Fibroblast of lung (primary cell): ENCODE measurements at places on chromosomes 12 and 14.

DNA sequence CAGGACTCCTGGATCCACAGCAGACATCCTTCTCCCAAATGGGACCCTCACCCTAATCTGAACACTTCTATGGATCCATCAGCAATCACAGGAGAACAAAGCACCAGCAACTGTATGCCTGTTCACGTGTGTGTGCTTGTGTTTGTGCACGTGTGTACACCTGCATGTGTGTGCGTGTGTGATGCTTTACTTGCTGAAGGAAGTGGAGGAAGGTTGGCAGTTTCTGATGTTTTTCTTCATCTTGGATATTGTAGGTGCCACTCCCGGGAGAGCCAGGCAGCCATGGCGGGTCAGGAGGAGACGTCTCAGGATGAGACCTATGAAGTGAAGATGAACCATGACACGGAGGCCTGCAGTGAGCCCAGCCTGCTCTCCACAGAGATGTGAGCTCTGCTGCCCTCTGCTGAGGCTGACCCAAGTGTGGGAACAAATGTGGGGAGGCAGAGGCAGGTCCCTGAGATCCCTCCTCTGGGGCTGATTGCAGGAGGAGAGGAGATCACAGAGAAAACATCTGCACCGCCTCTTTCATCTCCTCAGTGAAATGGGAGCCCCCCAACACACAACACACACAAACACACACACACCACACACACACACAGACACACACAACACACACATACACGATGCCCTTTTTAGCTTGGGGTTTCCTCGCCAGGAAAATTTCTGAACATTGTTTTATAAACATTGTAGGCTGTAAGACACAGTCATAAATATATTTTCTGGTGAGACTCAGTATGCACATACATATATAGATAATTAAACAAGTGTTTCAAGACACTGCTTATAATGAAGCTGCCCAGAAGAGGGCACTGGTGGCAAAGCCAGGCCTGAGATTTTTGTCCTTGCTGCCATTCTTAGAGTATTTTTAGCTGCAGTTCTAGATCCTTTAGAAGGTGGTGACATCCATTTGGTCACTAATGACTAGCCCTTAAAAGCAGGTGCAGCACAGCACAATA, 112.2 kb upstream of the FKBP4 start:
- DNase-seq: peak; percentile 54

- DNase-seq: no peak
Observed at GRCh38 chr12:42402821-42403411, 76.9 kb downstream of the PPHLN1 start.

DNA sequence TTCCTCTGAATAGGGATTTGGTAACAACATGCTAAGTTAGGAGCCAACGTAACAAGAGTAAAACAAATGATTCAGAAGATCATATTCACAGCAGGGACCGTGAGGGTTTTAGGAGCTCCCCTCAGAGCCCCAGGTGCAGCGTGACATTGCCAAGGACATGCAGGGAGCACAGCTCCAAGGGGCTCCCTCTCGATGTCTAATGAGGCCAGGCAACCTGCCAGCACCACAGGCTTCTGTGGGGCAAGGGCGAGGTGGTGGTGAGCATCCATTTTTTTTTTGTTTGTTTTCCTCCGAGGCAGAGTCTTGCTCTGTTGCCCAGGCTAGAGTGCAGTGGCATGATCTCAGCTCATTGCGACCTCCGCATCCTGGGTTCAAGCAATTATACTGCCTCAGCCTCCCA, 95.1 kb upstream of the PTPRB start:
- no peak for DNase-seq

DNA sequence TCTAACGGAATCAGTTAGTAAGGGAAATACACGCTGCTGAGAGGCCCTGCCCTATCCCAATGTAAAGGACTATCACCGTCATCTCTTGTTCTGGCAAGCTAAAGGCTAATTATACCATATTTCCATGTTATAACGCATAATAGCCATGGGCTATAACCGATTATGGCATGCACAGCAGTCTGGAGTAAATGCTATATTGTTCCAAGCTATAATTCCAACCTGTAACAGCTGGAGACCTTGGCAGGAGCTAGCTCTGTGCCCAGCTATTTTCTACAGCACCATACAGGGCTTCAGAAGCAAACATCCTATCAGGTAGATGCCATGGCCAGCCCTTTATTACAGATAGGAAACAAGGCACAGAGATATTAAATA, 26.3 kb downstream of the SYNE3 start:
- no peak for DNase-seq

DNA sequence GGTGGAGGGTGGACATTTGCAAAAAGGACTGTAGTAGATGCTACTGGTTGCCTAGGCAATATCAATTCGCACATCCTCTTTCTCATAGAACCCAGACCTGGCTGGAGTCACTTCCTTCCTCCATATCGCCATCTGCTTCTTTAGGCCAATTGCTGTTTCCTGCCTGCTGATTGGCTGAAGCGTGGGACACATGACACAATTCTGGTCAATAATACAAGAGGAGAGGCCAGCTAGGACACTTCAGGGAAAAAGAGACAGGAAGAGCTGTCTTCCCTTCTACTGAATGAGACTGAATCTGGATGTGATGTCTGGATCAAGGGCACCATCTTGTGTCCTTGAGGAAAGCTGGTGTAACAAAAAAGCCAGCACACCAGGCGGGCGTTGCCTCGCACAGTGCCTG, 53.8 kb downstream of the TRPV4 start:
- DNase-seq: no peak

DNA sequence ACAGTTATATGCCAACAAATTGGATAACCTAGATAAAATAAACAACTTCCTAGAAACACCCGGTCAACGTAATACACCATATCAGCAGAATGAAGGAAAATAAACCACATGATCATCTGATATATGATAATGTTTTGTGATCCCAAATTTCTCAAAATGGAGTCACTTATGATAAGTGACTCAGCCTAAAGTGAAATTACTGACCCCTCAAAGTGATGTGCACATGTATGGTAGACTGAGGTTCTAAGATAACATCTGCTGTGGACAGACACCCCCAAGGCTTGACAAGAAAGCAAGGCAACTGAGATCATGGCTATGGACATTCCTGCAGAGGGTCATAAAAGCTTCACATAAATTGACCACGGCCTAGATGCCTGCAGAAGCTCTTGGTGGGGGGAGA, 105.1 kb upstream of the DCN start:
- DNase-seq: no peak

DNA sequence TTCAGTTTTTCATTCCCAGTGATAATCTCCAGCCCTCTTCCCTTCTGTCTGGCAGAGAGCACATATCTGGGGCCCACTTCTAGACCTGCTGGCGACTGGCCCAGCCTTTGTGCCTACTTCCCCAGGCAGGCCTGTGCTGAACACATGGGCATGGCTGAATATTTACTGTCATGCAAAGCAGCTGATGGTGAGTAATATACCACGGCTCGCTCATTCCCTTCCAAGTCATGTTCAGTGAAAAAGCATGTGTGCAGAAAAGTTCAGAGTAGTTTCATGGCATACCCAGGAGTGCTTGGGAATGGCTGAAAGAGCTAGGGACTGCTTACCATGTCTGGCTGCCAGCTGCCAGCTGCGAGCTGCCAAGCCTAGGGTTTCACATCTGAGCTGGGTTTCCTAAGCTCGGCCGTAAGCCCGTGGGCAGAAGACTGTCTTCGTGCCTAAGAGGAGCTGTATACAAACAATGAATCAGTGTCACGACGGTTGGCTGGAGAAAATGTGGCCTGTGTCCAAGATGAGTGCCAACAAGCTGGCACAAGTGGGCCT, 179.9 kb upstream of the PELI2 start:
- peak; percentile 58 for DNase-seq

DNA sequence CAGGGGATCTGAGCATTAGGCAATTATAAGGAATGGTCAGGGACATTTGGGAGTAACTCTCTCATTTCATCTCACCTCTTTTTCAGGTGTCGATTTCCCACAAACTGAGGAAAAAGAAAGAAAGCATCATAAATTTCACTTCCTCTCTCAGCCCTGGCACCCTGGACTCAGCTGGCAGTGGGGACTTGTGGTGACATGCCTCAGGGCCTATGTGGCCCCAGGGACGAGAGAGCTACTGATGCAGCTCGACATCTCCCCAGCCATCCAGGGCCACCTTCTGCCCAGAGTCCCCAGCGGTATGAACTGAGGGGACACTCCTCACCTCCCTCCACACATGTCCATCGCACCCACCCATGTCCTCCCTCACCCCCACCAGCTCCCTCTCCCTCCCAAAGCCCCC, 11.7 kb downstream of the TNFRSF1A start:
- DNase-seq: no peak

DNA sequence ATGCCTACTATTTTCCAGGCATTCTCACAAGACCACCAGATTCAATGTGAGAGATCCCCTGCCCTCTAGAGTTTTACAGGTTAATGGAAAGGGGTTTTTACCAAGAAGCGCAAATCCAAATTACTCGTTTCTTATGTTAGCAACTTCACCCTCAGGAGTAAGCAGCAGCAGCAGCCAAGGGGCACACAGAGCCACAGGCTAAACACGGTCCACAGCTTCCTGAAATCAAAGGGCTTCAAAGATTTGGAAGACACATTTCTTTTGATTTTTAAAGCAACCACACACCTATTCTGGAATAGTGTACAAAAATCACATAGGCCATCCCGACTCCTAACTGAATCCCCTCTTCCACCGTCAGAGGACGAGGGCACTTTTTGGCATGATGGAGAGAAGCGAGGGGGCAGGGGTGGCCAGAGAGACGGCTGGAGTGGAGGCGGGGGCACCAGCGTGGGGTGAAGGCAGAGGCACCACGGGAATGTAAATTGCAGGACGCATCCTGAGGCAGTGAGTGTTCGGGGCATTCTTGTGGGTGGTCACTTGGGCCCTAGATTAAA, 107.0 kb downstream of the ARF6 start:
- DNase-seq: no peak

DNA sequence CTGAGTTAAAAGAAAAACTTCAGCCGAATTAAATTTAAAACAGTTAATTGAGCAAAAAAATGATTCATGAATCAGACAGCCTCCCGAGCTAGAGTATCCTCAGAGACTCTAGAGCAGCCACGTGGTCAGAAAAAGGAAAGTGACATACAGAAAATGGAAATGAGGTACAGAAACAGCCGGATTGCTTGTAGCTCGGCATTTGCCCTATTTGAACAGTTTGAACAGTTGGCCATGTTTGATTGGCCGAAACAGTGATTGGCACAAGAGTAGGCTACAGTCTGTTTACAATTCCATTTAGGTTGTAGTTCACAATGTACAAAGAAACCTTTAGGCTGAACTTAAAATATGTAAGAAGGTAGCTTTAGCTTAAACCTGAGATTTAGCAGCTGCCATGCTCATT, 12.9 kb upstream of the OXA1L start:
- no peak for DNase-seq

DNA sequence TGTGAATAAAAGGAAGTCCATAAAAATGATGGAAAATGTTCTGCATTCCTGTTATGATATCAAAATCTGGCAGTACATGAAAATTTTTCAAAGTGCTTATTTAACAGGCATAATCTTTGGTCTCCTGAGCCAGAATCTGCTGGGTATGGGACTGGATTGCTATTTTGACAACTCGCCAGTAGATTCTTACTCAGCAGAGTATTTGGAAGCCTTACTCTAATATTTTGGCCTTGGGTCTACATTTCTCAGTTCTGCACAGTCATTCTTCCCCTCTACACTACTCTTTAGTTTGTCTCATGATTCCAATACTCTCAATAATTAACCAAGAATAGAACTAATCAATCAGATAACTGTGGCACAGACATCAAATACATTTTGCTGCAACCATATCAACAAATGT, 1.1 kb upstream of the SLCO1B1 start:
- peak; percentile 33 for DNase-seq

GRCh38 chr12:78795934-78796445, 68.6 kb upstream of the SYT1 start:
- DNase-seq: peak; percentile 23

- no peak for DNase-seq
Observed at GRCh38 chr12:56103066-56103711, 1.2 kb upstream of the PA2G4 start.

DNA sequence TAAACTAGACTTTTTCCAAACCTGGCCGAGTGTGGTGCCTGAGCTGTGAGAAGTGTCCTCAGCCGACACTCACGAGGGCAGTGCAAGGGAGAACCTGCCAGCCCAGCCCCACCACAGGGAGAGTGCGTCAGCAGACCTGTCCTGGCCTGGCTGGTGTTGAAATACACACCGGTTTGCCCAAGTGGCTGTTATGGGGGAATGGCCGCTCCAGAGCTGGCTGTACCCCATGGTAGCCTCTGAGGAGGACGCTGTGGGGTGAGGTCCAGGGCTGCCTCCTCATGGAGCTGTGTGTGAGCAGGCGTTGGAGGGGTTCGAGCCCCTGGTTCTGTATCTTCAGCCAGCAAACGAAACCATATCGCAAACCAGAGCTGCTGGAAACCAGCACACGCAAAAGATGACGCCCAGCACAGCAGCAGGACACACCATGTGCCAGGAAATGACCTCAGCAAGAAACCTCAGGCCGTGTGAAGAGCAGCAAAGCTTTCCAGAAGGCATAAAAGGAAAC, 9.4 kb downstream of the ANKRD9 start:
- peak; percentile 60 for DNase-seq

- DNase-seq: no peak
Observed at GRCh38 chr12:45244561-45245343, 28.9 kb downstream of the ANO6 start.

DNA sequence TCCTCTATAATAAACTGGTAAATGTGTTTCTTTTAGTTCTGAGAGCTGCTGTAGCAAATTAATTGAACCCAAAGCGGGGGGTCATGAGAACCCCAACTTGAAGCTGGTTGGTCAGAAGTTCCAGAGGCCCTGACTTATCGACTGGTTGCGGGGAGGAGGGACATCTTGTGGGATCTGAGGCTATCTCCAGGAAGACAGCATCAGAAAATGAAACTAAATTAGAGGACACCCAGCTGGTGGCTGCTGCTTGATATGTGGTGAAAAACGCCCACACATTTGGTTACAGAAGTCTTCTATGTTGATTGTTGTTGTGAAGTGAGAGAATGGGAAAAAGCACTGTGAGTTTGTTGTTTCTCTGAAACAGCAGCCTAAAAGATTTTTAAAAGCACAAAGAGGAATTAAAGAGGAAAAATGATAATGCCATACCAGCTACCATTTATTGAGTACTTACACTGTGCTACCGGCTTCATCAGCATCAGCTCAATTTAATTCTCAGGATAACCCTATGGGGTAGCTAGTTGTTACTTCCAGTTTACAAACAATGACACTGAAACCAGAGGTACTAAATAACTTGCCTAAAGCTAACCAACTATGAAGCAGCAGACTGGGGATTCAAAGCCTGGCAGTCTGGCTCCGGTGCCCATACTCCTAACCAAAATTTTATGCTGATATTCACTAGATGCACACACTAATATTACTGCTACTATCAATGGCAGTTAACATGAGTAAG, 24.3 kb downstream of the DDX24 start:
- DNase-seq: peak; percentile 19

GRCh38 chr14:103820382-103820781, 27.0 kb downstream of the PPP1R13B start:
- DNase-seq: no peak

GRCh38 chr14:20219033-20219432, 4.5 kb upstream of the OR11H6 start:
- no peak for DNase-seq

DNA sequence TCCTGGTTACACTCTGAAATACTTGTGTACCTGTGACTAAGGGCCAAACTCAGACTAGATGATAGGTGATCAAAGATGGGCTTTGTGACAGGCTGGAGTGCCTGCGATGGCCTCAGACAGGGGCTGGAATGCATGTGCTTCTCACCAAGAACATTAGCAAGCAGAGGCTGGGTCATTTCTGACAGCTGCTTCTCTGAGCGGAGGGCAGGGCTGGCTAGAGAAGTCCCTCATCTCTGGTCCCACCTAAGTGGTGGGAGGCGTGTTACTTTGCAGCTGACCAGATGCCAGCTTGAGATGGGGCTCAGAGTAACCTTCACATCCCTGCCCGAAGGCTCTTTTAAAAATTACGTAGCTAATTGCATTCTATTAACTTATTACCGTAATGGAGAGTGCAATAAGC, 106.8 kb upstream of the RTL1 start:
- no peak for DNase-seq
